ENCODE measurements at places on chromosomes 1 and 21.
A peak's percentile ranks its signal among the peaks of the same experiment; 100 is the strongest.

DNA sequence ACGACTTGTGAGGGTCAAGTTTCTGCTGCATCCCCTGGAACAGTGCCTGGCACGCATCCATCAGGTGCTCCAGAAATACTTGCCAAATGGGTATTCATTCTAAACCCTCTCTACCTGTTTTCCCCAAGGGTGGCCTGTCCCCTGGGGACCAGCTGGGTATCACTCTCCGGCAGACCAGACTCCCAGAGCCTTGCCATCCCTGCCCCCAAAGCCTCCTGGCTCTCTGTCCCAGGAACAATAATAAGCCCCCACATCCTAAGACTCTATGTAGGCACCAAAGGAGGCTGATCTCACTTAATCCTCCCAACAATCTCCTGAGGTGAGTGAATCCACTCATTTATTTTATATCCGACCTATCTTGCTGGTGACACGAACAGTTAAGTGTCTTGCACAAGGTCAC lies 96.7 kb downstream of the MRPL37 start:
- DNase-seq = no peak

- no peak for DNase-seq
These were observed 35.0 kb downstream of the INAVA start for GRCh38 chr1:200929530-200930278.

DNA sequence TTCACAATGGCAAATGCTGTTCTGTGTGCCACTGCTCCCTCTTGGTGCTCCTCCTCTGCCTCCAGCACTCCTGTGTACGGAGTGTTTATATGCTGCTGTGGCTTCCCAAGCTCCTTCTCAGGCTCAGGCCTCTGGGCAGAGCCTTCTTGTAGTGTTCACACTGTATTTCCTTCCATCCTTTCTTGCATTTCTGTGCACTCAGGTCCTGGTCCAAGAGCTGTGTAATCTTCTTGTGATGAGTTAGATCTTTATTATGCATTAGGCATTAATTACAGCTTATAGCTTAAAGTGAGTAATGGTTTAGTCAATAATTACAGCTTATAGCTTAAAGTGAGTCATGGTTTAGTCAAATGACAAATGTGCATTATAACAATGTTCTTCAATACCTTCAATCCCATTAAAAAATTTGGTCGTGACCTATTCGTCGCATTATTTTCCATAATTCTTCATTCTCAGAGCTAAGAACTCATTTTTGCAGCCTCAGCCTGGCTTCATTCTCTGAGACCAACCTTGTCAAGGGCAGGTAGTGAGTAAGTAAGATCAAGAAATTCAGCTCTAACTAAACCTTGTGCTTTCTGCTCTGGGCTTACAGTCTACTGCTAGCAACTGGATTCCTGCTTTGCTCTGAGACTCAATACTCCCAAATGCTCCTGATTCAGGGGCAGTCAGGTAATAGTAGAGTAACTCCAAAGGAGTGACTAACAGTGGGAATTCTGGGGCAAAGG lies 154.5 kb upstream of the SPAG17 start:
- no peak for DNase-seq

- no peak for DNase-seq
These were observed 19.2 kb downstream of the CD247 start for GRCh38 chr1:167499106-167499505.

GRCh38 chr1:222889440-222889839 lies 74.6 kb downstream of the DISP1 start:
- no peak for DNase-seq

GRCh38 chr1:161209790-161210409 lies 5.2 kb upstream of the FCER1G start:
- DNase-seq = peak; percentile 59

DNA sequence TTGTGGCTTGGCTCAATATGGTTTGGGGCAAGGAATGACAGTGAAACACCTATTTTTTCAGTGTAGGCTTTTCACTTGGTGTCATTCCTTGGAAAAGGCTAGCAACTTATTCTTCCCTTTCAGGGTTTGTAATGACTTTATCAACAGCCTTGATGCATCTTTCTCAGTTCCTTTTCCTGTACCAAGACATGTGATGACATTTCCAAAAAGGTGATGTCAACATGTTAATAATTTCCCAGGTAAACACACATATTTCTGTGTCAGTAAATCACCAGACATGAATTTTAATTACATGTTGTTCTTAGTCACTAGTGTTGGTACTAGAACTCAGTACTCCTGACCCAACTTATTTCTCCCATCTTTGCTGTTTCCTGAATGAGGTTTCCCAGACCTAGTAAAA lies 37.8 kb upstream of the RRP15 start:
- DNase-seq = no peak

- DNase-seq = no peak
These were observed 46.9 kb upstream of the PRRC2C start for GRCh38 chr1:171438441-171438840.

- DNase-seq = no peak
These were observed 42.6 kb upstream of the ATP2B4 start for GRCh38 chr1:203584035-203584434.

DNA sequence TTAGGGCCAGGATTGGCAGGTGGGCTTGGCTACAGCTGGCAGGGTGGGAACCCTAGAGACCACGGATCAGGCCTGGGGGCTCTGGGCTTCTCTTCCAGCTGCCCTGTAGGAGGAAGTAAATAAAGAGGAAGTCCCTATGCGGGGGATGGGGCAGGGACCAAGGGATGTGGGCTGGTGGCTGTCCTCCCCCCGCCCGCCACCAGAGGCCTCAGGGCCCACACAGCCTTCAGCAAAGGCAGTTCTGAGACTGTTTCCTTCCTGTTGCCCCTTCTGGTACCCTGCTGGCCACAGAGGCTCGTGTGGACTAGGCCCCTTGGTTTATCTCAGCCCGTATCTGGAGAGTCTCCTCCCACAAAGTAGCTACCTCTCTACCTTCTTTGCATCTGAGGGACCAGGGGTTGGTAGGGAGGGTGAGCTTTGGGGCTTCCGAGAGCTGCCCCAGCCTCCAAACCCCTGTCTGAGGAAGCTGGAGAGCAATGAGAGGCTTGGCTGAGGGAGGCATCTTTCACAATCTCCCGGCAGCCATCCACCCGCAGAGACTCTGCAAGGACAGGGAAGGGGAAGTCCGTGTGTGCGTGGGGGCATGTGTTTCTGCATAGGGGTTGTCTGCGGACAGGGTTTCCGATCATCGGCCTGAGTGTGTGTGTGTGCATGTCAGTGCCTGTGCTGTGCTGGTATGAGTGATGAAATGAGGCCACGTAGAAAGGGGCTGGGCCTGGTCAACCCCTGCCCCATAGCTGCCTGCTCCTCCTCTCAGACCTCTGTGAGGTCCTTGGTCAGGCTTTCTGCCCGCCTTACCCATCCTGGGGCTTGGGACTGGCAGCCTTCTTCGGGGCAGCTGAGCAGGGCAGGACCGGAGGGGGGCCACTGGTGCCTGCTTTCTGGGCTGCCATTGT lies 12.5 kb downstream of the RPS6KA1 start:
- peak; percentile 70 for DNase-seq

- no peak for DNase-seq
These were observed 55.8 kb downstream of the MAST2 start for GRCh38 chr1:45859221-45859620.

DNA sequence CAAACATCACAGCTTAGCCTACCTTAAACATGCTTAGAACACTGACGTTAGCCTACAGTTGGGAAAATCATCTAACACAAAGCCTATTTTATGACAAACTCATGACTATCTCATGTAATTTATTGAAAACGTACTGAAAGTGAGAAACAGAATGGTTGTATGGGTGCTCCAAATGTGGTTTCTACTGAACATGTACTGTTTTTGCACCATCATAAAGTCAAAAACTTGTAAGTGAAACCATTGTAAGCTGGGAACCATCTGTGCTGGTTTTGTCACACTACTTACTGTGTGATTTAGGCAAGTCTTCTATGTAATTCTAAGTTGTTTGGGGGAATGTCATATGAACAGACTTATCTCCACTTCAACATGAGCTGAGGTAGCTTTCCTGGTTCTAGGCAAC lies 55.5 kb downstream of the TOR1AIP2 start:
- DNase-seq = no peak

DNA sequence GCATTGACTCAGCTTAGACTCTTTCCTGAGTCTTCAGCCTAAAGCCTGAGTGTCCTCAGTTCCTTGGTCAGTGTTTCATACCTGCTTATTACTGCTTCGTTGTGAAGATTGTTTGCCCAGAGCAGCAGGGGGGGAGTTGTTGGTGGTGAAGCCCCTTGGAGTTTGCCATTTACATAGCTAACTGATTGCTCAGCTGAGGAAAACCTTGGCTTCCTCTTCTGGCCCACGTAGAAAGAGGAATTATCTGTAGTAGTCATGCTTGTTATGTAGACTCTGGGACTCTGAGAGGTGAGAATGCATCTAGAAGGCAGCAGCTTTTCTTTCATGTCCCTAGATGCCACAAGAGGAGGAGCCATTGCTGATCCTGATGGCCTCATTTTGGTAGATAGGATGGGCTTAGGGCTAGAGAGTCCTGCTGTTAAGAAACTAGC lies 125.9 kb downstream of the MAST2 start:
- DNase-seq = no peak

- DNase-seq = no peak
These were observed 2.9 kb downstream of the TENT5C start for GRCh38 chr1:117608758-117609157.

GRCh38 chr1:153608089-153608682 lies 4.8 kb downstream of the S100A16 start:
- no peak for DNase-seq

DNA sequence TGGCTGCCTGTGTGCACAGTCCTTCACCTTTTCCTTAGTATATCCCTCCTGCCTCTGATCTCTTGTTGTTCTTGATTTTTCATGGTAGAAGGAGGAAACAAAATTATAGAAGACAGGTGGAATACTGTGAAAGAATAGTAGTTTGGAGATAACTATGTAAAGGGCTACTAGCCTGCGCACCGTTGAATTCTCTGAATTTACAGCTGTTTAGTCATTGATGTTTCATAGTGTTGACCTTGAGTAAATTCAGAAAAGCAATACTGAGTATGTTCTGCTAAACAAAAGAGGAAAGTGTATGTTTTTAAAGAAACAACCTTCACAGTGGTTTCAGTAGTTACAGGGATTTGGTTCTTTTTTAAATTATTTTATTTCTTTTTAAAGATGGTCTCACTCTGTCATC lies 18.1 kb downstream of the CAMTA1 start:
- no peak for DNase-seq

- no peak for DNase-seq
These were observed 44.8 kb upstream of the TENT5C start for GRCh38 chr1:117561071-117561470.

DNA sequence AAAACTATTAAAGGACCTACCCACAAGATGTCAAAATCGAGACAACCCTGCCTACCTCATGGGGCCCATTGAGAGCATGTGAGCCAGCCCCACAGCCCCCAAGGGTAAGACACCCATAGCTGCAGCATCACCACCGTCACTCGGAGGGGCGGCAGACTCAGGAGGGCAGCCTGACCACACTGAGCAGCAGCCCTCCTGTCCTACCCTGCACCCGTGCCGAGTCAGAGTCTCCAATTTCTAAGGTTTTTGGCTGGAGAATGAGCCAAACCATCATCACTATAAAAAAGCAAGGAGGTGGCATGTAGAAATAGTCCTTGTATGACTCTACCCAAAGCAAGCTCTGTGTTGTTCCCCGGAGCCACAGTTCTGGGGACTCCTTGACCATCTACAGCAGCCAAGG lies 94.7 kb downstream of the SSBP3 start:
- no peak for DNase-seq

DNA sequence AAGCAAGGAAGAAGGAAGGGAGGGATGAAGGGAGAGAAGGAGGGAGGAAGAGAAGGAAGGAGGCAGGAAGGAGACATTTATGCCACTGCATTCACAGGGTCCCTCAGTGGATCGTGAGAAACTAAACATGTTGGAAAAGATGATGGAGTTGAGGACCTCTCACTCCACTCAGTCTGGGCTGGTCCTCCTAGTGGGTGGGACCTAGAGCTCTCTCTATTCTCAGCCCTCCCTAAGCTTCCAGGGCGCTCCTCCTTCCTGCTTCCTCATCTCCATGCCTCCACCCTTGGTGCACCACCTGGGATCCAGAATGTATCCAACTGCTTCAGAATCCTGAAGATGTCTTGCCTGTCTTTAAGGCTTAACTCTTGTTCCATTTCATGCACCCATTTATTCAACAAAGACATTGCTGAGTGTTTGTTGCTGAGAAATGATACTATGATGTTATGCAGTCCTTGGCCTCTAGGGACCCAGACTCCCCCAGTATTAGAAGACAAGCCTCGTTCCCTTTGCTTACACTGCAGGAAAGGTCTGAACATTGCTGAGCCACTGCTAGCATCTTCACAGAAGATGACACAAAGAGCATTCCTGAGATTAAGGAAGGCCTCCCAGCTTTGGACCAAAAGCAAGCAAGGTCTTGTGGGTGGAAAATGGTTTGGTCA lies 88.5 kb downstream of the BEND5 start:
- no peak for DNase-seq

DNA sequence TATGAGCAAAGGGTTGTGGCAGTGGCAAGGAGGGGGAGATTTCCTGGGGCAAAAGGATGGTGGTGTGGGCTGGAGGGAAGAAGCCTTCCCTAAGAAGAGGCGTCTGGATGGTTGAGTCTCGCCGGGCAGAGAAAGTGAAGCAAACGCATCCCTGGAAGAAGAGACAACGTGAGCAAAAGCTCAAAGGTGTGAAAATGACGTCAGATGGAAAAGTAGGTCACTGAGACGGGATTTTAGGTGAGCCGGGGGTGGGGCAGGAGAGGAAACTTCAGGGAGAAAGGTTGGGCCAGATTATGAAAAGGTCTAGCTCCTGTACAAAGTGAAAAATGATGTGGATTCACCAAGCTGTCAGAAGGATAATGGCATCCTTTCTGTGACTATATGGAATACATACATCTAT lies 95.3 kb upstream of the KCNE2 start:
- DNase-seq = no peak

GRCh38 chr1:200642481-200642880 lies 21.9 kb upstream of the KIF14 start:
- DNase-seq = no peak

DNA sequence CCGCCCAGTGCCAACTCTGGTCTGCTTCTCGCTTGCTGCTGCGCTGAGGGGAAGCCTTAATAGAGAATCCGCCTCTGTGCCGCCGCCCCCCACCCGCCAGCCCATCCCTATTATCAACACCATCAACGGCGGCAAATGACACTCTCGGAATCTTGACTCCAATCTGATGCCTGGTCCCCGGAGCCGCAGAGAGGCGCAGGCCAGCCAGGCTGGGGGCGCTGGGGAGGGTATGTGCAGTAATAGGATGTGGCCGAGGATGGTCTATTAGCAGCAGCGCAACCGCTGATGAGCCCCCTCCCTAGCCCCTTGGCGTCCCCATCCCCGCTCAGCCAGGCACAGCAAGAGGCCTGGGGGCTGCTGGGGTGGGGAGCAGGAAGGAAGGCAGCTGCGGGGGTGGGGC lies 15.1 kb upstream of the DMBX1 start:
- DNase-seq = no peak

Measured in activated T-helper 9 cell treated with anti-CD3 and anti-CD28 coated beads, Interleukin-2, amount 50 U/mL, for 16 hours (primary cell).